ENCODE measurements at places on chromosomes 7 and 10.

GRCh38 chr7:82624337-82624736 is 180.8 kb upstream of the CACNA2D1 start:
- no peak for DNase-seq

- DNase-seq, result peak; percentile 9
Measured at GRCh38 chr7:103851357-103851756, 138.1 kb downstream of the RELN start.

DNA sequence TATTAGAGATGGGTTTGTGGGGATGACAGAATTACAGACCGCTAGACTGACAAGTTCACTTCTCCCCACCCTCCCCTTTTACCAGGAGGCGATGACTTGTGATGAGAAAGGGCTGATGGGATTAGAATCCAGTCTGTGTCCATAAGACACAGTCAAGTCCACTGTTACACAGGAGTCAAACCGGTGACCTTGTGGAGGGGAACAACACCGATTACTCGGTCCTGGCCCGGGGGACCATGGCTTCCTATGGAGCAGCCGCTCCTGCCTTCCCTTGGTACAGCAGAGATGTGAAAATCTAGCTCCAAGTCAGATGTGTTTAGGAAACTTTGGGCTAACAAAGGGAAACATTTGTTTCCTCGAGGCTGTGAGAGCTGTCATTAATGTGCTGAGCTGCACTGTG is 105.5 kb downstream of the ACTR3B start:
- peak; percentile 12 for DNase-seq

DNA sequence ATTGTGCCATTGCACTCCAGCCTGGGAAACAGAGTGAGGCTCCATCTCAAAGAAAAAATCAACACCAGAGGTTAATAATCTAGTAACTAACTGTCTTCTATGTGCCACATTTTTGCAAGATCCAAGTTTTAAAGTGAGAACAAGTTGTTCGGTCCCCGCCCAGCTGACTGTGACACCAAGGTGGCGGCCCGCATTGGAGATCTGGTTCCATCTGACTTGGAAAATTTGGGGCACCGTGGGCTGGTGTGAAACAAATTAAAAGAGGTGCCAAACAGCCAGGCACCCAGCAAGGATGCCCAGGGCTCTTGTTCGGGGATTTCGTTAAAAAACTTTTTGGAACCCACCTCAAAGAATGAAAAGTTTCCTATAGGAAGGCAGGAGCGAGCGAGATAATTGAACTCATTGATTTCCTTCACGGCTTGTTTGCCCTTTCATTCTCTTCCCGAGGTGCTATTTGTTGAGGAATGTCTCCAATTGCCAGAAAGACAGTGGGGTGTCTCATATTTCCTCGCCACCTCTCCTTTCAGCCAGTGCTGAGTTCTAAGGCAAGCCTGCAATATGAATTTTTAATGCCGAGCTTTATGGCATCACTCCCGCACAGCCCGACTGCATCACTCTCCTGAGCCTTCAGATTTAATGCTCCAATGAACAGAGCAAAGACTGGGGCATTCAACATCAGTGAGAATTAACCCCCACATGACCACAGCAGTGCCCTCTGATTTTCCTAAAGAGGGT is 156.9 kb upstream of the SH2B2 start:
- DNase-seq, result no peak

GRCh38 chr7:135602304-135602703 is 44.6 kb downstream of the NUP205 start:
- DNase-seq, result no peak

- DNase-seq, result peak; percentile 81
Measured at GRCh38 chr7:2461268-2462026, 14.8 kb downstream of the GRIFIN start.

GRCh38 chr7:144997512-144997911 is 161.7 kb upstream of the TPK1 start:
- DNase-seq, result no peak

GRCh38 chr7:147859033-147859432 is 731.5 kb upstream of the C7orf33 start:
- no peak for DNase-seq

GRCh38 chr7:137081321-137082093 is 213.1 kb downstream of the CHRM2 start:
- no peak for DNase-seq

- no peak for DNase-seq
Measured at GRCh38 chr10:19654576-19654975, 161.7 kb upstream of the PLXDC2 start.

GRCh38 chr10:78798976-78799730 is 269.6 kb upstream of the ZMIZ1 start:
- no peak for DNase-seq

- peak; percentile 38 for DNase-seq
Measured at GRCh38 chr10:71067098-71067740, 145.2 kb upstream of the UNC5B start.

DNA sequence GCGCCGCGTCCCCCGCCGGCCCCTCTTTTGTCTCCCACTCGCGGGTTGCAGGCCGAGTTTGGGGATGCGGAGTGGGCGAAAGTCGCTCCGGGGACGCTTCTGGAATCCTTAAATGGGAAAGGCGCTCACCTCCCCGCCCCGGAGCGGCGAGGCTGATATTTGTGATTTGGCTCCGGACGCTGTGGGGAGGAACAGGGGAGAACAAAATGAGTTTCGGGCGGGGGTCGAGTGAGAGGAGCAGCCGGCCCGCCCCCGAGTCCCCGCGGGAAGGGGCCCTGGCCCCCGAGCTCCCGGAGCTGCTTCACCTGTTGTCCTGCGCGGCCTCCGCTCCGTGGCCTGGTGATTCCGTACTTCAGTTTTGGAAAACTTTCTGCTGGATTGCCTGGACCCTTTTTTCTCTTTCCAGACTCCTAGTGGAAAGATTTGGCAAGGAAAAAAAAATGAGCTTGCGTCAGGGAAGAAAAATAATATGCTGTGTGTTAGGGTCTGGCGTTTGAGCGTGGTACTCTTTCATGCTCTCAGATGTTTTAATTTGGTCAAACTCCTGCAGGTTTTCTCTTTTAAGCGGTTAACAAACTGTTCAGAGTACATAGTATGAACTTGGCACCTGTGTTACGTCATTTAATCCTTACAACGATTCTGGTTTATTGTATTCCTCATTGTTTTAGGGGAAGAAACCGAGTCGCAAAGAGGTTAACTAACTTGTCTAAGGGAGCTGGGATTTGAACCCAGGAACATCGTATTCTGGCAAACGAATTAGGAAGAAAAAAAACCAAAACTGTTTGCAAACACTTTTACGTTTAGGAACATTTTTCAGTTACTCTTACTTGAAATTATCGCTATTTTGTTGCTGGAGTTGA is 924 bp downstream of the BMPR1A start:
- DNase-seq, result peak; percentile 66

DNA sequence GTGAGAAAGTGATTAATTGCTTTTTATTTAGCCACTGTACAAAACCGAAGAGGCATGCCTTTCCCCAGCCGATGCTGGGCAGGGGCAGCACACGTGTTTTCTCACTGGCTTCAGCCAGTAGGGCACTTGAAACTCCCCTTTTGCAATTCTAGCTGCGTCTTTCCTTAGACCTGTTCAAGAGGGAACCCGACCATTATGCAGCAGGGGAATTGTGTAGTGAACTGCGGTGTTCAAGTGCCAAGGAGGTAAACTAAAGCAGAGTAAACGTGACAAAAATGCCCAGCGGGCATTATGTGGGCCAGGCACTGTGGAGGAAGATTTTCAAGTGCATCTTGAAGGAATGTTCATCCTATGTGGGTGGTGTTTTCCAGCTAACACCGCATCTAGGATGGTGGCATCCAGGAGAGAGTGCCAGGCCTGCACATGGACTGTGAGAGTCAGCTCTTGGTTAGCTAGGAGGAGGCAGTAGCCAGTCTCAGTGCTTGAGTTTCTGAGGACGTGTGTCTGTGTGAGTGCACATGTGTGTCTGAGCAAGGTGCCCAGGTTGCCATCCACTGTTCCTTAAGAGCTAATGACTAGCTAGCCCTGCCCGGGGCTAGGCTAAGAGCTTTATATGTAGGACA is 3.3 kb downstream of the WIPF3 start:
- DNase-seq, result no peak

DNA sequence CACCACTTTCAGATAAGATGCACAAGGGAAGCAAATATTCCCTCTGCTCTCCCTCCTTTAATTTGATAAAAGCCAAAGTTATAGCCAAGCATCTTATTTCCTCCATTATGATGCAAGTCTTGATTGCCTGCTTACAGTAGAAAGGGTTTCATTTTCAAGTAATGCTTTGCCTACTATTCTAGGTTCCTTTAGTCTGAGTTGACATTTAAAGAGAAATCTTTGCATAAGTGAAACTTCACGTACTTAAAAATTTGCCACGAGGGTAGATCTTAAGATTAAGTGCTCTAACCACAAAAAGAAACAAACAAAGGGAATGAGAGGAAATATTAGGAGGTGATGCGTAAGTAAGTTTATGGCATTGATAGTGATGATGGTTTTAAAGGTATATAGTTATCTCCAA is 78.1 kb upstream of the VWDE start:
- DNase-seq, result no peak

DNA sequence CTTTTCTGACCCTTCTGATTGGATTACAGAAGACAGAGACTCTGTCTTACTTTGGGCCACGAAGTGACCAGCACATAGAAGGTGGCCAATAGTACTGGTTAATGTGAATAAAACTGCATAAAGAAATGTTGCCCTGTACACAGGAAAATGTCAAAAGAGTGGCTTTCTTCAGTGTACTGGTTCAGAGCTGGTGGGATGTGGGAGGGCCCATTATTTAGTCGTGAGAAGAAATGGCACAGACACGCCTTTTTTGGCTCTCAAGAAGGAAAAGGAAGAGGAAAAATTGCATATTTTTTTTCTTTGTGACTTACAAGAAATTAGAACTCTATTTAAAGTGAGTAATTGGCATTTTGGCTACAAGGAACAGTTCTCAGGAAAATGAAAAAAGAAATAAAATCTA is 129.7 kb downstream of the DGKI start:
- DNase-seq, result no peak

GRCh38 chr7:104414216-104414615 is 85.8 kb downstream of the LHFPL3 start:
- no peak for DNase-seq

DNA sequence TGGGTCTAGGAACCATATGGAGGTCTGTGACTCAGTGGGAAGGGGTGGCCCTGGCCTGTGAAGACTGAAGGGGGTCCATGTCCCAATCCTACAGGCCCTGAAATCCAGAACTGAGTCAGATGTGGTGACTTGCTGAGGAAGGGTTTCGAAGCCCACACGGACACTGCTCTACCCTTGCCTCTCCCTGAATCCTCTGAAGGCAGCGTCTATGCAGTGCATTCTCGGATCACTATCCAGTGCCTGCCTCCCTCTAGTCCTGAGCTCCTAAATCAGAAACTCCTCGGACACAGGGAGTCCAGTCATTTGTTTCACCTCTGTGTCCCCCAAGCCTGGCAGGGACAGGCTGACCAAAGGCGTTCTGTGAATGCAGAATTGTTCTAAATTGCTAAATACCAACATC is 25.4 kb upstream of the TMEM72 start:
- DNase-seq, result no peak

GRCh38 chr7:24283897-24284698 is at the start of gene NPY:
TSS of gene NPY (plus strand) at chr7:24284190. CDS start at chr7:24285241, 1,051 bp downstream.
- peak; percentile 74 for DNase-seq

- no peak for DNase-seq
Measured at GRCh38 chr7:30266686-30267085, 17.7 kb upstream of the ZNRF2 start.

DNA sequence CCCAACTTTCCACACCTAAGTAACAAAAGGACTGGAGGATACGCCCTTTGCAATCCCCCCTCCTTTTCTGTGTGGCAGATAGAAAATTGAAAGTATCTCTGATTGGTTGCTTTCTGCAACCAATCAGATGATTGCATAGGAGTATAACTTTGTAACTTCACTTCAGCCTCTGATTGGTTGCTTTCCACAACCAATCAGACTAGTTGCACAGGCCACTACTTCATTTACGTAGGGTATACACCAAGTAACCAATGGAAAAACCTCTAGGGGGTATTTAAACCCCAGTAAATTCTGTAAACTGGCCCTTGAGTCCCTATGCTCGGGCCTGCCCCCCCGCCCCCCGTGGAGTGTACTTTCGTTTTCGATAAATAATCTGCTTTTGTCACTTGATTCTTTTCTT is 1080.4 kb downstream of the CNTNAP2 start:
- DNase-seq, result no peak

- peak; percentile 82 for DNase-seq
Measured at GRCh38 chr7:191105-191980, 1.0 kb upstream of the FAM20C start.

DNA sequence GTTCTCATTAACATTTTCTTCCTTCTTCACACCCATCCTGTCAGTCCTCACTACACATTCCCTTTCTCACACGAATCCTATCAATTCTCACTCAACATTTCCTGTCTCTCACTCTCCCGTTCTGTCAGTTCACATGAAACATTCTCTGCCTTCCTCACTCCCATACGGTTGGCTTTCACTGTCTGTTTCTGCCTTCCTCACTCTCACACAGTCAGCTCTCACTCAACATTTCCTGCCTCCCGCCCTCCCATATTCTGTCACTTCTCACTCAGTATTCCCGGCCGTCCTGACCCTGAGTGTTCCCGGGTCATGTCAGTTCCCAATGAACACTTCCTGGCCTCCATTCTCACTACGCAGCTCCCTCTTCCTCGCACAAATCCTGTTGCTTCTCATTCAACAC is 61.5 kb downstream of the DYNC2I1 start:
- no peak for DNase-seq

GRCh38 chr10:29802171-29802570 is 167.4 kb upstream of the SVIL start:
- DNase-seq, result no peak

- DNase-seq, result no peak
Measured at GRCh38 chr10:56028298-56029132, 332.5 kb downstream of the ZWINT start.

GRCh38 chr10:16933783-16934182 is 116.6 kb upstream of the RSU1 start:
- no peak for DNase-seq

- no peak for DNase-seq
Measured at GRCh38 chr7:693280-693679, 33.2 kb upstream of the DNAAF5 start.

DNA sequence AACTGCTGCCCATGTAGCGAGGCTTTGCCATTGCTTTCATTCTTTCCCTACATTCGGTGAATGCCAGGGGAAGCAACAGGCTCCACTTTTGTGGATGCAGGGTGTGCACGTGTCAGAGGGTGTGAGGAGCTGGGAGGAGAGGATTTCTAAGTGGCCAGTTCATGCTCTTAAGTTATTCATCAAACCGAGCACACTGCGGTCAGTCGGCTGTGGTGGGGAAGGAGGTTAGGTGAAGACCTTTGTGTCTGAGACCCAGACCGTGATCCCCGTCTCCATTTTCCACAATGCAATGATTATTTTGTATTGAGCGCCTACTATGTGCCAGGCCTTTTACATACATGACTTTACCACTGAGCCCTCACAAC is 438.6 kb upstream of the GALNT17 start:
- peak; percentile 62 for DNase-seq

GRCh38 chr7:150357270-150357669 is 11.4 kb upstream of the REPIN1 start:
- DNase-seq, result peak; percentile 26

DNA sequence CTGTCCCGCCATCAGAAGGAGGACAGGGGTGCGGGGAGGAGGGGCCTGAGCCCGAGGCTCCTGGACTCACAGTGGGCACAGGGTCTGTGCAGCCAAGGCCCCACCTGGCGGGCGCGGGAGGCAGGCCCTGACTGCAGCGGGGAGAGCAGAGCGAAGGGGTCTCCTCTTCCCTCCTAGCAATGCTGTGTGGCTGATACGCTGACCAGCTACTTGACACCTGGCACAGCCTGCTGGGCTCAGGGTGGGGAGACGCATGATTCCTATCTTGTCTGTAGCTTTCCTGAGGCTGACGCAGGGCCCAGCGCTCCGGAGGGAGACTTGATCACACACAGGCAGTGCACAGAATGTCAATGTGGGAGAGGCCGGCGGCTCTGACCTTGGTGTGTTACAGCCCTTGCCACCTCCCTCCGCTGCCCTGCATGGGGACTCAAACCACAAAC is 174.9 kb downstream of the ELFN1 start:
- no peak for DNase-seq
